ENCODE measurements at places on chromosomes 1 and 21.

GRCh38 chr1:30611741-30612309 lies 111.6 kb downstream of the MATN1 start:
- DNase-seq, result no peak

DNA sequence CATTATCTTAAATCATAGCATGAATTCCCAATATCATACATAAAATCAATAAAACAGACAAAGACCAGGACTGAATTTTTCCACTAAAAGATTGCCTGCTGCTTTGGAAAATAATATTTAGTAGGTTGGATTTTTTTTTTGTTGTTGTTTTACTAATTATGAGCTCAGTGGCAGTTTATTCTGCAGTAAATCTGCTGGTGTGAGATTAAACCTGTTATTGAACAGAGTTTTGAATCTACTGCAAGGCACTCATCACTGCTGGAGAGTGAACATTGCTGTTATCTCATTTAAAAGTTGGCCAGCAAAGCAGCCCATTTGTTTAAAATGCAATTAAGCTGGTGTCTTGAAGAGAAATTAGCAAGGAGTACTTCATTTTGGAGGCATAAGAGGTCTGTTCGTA lies 986.1 kb downstream of the ADGRL2 start:
- DNase-seq, result no peak

DNA sequence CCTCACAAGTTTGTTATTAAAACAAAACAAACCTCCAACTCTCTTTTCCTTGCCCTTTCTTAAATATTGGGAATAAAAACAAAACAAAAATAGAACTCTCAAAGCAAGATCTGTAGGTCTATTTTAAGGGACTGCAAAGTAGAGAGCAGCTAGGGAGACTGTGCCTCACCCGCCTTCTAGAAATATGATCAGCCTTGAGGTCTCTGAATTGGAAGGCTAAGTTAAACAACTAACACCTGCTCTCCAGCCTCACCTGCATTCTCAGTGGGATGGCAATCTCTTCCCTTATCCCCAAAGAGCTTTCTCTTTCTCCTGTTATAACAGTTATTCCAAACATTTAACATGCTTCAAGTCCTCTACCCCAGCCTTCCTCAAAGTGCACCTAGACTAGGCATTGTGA lies 75.5 kb upstream of the TNR start:
- DNase-seq, result no peak

DNA sequence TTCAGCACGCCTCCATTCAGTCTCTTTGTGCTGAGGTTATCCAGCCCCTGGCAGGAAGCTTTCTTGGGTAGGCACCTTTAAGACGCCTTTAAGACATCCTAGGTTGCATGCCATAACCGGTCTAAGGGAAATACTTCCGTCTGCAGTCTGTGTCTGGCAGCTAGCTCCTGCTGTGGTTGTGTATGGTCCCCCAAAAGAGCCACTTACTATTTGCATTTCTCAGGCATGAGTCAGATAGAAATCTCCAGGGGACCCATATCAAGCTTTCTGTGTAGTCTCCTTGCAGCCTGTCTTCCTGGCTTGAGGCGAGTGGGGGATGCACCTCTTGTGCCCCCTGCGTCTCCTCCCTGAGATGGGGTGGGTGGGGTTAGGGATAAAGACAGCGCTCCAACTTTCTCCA lies 10.0 kb upstream of the RYR2 start:
- DNase-seq, result no peak

DNA sequence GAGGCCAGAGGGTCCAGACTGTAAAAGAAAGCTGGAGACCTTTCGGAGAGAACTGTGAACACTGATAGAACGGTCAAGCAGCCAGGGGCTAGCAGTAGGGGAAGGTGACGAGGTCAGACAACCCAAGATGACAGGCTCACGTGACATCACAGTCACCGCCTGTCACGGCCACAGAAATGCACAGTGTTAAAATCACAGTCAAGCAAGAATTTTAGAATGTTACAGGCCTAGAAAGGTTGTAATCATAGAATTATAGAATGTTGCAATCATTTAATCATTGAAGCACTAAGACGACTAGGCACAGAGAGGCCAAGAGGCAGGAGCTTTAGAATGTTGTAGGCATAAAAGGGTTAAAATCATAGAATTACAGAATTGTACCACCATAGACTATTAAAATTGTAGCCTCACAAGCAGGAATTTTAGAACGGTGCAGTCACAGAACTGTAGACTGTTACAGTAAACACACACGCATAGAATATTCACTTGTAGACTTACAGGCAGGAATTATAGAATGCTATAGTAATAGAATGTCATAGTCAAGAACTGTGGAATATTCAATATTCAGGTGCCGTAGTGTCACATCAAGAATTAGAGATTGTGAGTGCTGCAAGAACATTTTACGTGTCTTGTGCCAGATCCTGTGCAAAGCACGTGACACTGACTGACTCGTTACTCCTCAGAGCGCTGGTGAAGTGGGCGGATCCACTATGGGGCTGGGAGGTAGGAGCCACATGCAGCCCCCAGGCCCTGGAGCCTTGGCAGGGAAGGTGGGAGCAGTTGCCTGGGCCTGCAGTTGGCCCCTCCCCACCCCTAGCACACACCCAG lies 118.1 kb downstream of the EPHB2 start:
- no peak for DNase-seq

GRCh38 chr1:160046494-160047110 lies 14.8 kb upstream of the PIGM start:
- peak; percentile 53 for DNase-seq

GRCh38 chr21:46110499-46111192 lies 12.7 kb downstream of the COL6A2 start:
- DNase-seq, result no peak

DNA sequence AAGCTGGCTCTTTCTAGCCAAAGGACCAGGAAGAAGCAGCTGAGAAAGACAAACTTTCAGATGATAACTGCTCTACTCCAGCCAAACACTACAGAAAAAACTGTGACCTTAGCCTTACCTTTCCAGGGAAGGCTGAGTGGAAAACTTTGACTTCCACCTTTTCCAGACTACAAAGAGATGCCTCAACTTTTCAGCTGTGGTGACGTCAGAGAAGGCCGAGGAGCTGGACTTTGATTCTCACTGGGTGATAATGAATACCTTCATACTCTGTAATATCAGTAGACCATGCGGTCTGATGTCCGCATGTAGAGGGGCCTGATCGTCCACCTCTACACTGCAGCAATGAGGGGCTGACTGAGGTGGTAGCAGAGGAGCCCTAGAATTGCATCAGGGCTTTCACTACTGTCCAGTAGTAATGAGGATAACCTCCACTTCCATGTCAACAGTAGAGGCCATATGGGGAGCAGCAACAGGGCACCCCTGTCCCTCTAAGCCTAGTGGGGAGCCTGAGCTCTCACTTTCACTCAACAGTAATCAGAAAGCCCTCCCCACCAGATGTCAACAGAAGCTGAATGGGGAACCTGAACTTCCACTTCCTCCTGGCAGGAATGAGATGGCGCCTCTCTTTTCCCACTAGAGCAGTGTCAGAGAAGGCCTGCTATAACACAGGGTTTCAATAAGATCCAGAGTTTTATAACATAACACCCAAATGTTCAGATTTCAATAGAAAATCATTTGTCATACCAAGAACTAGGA lies 28.4 kb upstream of the PADI1 start:
- no peak for DNase-seq

DNA sequence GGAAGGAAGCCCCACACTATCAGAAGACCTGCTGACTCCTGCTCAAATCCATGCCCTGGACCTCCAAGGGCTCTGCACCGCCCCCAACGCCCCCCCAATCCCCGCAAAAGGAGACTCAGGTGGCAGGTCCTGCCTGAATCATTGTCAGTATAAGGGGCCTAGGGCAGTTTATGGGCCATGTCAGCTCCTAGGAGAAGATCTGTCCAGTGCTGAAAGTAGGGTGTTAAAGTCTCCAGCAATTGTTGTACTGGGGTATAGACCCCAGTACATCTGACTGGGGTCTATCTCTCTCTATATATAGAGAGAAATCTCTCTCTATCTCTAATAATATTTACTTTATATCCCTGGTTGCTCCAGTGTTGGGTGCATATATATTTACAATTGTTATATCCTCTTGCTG lies 12.1 kb upstream of the OLIG2 start:
- DNase-seq, result no peak

DNA sequence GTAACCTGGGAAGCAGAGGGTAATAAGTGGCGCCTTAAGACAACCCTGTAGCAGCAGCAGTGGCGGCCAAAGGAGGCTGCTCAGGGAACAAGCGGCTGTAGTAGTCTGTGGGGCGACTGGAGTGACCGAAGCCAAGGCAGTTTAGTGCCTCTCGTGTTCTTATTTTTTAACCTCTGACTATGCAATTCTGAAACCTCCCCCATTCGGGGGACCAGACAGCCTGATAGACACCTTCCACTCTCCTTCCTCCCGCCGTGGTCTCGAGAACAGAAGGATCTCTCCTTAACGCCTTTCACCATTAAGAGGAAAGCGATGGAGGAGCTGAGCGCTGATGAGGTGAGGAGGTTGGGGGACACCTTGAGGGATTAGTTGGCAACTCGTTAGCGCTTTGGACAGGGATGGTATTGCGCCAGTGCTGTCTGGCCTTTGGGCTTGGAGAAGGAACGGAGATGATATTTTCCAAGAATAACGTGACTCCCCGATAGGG lies 644 bp downstream of the UBE4B start:
- DNase-seq, result no peak

DNA sequence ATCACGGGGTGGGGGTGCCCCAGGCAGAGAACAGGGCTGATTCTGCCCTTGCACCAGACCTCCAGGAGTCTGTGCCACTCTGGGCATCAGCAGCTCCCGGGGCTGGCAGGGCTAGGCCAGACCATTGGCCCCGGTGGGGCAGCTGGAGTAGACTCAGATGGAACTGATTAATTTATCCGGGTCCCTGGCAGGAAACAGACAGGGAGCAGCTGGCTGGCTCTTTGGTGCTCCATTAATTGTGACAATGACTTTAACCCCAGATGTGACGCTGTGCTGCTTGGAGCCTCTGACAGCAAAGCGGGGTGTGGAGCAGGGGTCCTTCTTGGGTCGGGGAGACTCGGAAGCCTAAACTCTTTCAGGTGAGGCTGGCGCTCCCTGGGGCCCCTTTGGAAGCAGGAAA lies 9.5 kb downstream of the EPHA8 start:
- DNase-seq, result no peak

DNA sequence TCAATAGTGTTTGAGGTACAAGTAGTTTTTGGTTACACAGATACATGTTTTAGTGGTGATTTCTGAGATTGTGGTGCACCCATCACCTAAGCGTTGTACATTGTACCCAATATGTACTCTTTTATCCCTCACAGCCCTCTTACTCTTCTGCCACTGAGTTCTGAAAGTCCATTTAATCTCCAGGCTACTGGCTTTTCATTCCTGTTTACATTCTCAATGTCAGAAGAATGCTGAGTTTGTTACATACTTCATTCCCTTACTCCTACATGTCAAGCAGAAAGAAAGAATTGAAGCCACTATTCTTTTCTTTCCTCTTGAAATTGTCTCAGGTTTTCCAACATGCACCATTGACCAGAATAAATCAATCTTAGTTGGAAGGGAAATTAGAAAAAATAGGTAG lies 1565.9 kb downstream of the PLA2G4A start:
- DNase-seq, result no peak

DNA sequence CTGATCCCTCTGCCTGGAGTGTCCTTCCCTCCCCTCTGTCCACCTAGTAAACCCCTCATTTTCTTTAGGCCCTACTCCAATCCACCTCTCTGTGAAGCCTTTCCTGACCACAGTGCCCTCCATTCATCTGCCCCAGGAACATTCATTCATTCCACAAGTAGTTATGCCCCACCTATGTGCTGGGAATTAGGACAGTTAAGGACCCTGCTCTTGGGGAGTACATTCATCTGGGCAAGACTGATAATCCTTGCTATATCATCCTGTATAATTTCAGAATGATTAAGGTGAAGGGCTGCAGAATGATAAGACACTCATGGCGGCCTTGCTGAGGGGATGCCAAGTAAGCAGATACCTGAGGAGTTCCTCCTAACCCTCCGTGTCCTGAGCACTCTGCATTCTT lies 10.3 kb upstream of the FAM20B start:
- DNase-seq, result no peak

DNA sequence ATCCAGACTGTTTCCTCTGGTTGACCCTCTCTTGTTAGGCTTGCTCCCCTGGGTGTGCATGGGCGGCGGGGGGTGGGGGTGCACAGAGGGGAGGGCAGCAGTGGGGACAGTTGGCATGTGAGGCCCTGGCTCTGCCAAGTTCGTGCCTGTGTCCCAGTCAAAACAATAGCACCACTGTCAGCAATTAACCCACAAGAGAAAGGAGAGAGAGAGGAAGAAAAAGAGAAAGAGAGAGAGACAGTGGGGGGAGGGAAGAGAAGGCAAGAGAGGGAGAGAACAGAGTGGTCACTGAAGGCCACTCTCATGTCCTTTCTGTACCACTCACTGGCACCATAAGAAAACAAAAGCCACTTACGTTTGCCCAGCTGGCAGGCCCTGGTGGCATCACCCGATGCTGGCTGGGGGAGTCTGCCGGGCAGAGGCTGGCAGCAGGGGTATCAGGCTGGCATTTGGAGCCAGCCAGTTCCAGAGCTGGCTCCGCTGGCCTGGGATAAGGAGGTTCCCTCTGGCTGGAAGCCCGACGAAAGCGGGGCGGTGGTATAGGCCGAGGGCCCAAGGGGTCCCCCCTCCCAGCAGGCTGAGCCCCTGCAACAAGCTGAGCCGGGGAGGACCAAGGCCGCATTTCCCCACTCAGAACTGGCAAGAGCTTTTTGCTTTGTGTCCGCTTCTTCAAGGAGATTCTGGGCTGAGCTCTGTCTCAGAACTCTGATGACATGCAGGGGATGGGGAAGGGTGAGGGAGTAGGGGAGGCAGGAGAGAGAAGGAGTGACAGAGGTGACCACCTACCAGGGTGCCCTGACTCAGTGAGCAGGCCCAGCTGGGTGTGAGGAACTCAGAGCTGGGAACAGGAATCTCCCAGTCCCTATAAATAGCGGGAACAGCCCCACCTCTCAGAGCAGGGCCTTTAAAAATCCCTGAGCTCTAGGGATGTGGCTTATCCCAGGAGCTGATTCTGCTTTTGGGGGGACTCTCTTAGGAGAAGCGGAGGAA lies 27.9 kb downstream of the PIK3C2B start:
- no peak for DNase-seq

Measured in activated CD4-positive, alpha-beta T cell treated with anti-CD3 and anti-CD28 coated beads for 48 hours (primary cell).